HCEC 1CT (cell line): ENCODE measurements at places on chromosomes 5 and 9.
A peak's percentile ranks its signal among the peaks of the same experiment; 100 is the strongest.

- peak; percentile 63 for DNase-seq
Measured at GRCh38 chr9:33374634-33375237, 27.6 kb downstream of the AQP7 start.

GRCh38 chr5:119954106-119954505, 324.7 kb downstream of the FAM170A start:
- DNase-seq = no peak

DNA sequence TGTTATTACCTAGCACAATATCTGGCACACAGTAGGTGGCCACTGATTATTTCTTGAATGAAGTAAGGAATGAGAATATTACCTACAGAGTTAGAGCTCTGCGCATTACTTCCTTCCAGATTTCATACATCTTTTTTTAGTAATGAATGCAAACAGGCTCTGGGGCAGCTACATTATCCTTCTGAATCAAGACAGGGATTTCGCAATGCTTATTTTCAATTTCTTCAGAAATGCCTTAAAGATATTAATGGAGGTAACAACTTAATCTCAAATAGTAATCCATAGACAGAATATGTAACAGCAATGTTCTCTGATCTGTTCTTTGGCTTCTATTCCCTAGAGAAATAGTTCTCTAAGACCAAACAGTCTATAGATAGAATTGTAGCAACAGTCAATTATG, 32.6 kb downstream of the CDKN2A start:
- no peak for DNase-seq

DNA sequence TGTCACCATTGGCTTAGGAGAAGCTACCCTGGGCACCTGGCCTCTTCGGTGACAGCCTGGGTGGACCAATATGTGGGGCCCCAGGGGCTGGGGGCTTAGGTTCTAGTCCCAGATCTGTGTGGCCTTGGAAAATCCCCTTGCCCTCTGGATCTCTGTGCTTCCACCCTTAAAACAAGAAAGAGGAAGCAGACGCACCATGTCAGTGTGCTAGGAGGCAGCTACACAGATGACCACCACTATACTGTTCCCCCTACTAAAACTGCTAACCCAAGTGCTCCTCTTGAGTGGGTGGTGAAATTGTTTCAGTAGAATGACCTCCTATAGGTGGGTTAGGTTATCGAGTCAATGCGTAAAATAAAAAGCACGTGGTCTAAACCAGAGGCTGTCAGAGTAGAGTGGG, 31.0 kb downstream of the AFAP1L1 start:
- DNase-seq = no peak
